ENCODE measurements at places on chromosomes 3 and 15.

GRCh38 chr15:69436951-69437350, 15.7 kb upstream of the RPLP1 start:
- DNase-seq: no peak

DNA sequence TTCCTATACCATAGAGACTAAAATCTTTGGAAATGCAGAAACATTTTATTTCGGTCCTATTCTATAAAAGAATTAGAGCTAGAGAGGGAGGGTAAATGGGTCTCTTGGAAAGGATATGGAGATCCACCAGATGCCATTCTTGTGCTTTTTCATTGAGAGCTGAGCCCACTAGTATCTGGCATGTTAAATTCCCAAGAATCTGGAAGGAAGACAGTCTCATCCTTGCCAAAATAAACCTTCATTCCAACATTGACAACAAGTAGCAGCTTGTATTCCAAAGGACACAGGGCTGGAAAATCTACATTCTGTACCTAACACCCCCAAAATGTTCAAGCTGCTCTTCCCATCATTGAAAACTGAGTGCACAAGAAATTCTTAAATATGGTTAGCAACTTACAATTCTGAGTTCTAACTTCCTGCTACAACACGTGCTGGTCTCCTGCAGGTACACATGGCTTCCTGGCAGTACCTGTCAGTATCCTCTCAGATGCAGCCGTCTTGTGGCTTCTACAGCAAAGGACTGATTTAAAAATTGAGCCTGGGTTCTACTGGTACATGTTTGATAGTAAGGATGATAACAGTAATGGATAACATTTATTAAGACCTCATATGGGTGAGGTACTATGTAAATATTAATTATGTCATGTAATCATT, 348.1 kb downstream of the SV2B start:
- DNase-seq: no peak

- DNase-seq: no peak
Measured at GRCh38 chr3:126109146-126109879, 25.4 kb upstream of the SLC41A3 start.

GRCh38 chr3:139123377-139124095, 78.8 kb upstream of the PRR23C start:
- DNase-seq: no peak

GRCh38 chr3:111521891-111522290, 20.1 kb upstream of the CD96 start:
- DNase-seq: no peak

GRCh38 chr3:12178091-12178820, 19.5 kb upstream of the TIMP4 start:
- no peak for DNase-seq

DNA sequence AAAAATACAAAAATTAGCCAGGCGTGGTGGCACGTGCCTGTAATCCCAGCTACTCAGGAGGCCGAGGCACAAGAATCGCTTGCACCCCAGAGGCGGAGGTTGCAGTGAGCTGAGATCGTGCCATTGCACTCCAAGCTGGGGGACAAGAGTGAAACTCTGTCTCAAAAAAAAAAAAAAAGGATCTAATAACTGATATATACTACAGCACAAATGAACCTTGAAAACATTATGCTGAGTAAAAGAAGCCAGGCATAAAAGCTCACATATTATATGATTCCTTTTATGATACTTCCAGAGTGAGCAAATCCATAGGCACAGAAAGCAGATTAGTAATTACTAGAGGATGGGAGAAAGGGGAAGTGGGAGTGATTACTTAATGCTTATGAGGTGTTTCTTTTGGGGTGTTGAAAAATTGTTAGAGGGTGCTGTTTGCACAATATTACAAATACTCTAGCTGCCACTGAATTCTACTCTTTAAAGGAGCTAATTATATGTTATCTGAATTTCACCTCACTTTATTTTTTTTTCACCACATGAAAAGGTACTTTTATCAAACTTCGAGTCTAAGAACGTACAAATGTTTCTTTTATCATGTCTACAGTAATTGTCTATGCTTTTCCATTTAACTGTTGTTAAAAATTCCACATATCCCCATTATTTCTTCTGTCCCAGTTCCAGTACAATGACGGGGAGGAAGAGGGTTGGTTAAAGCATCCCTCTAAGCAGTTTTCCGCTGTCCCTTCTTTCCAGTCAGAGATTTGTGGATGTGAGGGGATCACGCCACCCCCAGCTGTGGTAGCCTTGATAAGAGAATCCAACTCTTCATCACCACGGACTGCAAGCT, 77.7 kb upstream of the FAM174B start:
- DNase-seq: no peak

GRCh38 chr15:27628486-27628885, 470.6 kb downstream of the OCA2 start:
- no peak for DNase-seq

- no peak for DNase-seq
Measured at GRCh38 chr3:150421256-150421655, 13.2 kb downstream of the TSC22D2 start.

DNA sequence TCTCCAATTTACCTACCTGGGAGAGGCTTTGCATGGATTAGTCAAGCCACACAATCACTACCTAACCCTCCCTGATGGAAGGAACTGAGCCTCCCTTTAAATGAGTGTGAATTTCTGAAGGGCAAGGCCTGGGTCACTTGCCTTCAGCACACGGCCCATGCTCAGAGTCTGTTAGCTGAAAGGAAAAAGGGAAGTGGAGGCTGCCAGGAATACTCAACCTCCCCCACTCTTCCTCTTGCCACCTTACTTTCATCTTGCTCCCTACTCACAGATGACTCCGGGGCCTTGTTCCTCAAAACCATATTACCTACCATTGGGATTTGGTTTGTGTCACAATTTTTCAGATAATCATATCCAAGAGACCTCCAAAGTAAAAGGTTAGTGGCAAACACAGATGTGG, 220.0 kb downstream of the ABHD5 start:
- no peak for DNase-seq

DNA sequence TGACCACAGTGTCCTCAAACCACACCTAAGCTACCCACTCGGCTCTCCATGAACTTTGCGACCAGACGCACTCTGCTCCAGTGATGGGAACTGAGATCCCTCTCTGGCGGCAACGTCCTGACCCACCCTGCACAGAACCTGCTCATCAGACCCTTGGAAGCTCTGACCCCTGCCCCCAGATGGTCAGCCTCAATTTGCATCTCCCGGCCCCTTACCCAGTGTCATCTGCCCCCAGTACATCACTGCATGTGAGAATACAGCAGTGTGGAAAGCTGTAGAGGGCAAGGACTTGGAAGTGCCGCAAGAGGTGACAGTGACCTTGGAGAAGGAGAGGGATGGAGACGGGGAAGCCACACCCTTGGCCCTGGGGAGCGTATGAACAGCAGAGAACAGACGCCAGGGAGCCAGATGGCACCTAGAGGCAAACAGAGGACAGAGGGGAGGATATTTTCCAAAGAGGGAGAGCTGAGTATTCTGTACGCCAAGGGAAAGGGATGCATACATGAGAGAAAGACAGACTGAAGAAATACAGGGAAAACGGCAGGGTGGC, 192.0 kb downstream of the XXYLT1 start:
- no peak for DNase-seq

GRCh38 chr15:84811828-84812227, 5.3 kb upstream of the ALPK3 start:
- DNase-seq: no peak

DNA sequence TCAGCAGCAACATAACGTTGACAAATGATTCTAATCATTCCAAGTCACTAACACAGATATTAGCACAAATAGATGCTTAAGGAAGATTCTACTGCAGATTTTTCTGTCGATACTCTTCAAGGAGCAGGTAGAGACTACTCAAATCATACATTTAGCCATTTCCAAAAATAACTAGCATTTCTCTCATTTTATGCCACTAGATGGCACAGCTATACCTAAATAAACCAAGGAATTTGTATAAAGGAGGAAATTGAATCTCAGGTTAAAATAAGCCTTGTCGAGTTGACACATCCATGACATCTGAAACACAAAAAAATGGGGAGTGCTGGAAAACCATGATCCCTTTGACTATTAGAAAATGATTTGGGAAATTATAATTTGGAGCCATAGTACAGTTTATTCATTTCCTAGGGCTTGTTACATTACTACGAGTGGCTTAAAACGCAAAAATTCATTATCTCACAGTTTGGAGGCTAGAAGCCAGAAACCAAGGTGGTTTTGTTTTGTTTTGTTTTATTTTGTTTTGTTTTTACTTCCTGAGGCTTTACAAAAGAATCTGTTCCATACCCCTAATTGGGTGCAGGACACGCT, 59.5 kb upstream of the STRIT1 start:
- DNase-seq: no peak

DNA sequence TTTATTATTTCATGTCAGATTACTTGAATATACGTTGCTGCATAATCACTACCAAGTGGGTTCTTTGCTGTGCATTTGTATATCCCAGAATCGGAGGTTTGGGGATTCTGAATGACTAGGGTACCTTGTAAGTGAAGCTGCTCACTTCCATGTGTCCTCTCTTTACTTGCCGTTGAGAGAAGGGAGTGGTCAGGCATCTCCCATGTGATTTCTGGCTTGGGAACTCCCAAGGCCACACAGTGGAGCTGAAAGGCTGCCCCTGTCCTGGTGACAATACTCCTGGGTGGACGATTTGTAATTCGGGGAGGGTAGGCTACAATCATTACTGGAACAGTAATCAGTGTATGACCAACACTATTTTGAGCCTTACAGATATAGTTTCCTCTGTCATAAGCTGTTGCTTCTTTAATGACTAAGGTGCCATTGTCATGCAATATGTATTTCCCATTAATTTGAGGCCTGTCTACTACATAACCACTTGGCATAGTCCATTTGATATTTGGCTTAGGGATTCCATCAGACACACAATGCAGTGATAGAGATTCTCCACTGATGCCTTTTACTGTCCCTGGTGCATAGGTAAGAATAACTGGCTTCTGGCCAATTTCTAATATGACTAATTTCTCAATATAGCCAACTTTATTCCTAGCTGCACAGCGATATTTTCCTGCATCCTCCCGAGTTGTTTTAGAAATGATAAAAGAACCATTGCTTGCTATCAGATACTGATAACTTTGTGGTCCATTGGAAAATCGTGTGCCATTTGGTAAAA, 24.0 kb downstream of the IGSF10 start:
- no peak for DNase-seq

DNA sequence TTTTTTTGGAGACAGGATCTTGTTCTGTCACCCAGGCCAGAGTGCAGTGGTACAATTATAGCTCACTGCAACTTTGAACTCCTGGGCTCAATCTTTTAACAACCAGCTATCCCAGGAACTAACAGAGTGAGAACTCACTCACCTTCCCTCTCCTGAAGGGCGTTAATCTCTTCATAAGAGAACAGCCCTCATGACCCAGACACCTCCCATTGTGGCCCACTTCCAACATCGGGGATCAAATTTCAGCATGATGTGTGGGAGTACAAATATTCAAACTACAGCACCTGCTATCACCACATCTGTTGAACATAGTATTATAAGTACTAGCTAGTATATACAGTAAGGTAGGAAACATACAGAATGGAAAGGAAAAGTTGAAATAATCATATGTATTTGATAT, 132.5 kb downstream of the DOCK3 start:
- DNase-seq: no peak

DNA sequence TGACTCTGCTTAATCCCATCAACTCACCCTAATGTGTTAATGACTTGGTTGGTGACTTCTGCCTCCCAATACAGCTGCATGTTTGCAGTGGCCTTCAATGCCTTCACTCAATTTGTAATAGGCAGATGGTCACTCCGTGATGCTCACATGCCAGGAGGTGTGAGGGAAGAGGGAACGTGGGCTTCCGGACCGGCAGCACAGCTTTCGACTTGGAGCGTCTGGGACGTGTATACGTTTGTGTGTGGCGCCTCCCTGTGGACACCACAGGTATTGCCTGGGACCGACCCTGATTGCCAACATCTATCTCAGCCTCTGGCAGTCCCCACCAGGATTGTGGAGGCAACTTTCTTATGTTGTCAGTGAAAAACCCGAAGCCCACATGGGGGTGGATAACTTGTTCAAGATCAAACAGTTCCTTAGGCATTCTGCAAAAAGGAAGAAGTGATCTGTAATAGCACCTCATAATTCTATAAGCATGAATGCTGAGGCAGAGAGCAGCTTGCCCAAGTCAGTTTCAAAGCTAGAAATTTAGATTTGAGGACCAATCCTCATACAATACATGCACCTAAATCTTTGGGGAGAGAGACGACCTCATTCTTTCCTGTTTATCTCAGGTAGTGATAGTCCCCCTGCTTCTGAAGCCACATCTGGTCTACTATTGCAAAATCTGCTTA, 16.9 kb downstream of the MRPL46 start:
- peak; percentile 52 for DNase-seq
